Natural killer cell (primary cell): ENCODE measurements at places on chromosomes 5 and 9. TPM values are rescaled to one million over a fixed set of nuclear protein-coding genes. Genes with fewer than 3 reads are reported as not detected.

DNA sequence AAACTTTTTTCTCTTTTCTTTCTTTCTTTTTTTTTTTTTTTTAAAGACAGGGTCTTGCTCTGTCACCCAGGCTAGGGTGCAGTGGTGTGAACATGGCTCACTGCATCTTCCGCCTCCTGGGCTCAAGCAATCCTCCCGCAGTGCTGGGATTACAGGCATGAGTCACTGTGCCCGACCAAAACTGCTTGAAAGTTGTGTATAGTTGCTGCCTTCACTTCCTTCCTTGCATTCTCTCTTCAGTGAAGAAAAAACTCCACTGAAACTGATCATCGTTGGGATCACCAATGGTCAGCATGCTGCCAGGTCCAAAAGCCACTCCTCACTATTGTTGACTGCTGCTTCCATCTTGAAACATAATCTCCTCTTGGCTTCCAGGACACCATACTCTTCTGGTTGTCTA is 66.6 kb upstream of the CTNNA1 start:
- H3K27me3 ChIP-seq, result peaks cover 18% of the 10 kb centered on the region
- H3K4me3 ChIP-seq, result no peak overlapping the region
- DNase-seq, result no peak
- H3K4me1 ChIP-seq, result no peaks in the 10 kb centered on the region
- H3K27ac ChIP-seq, result no peak overlapping the region

DNA sequence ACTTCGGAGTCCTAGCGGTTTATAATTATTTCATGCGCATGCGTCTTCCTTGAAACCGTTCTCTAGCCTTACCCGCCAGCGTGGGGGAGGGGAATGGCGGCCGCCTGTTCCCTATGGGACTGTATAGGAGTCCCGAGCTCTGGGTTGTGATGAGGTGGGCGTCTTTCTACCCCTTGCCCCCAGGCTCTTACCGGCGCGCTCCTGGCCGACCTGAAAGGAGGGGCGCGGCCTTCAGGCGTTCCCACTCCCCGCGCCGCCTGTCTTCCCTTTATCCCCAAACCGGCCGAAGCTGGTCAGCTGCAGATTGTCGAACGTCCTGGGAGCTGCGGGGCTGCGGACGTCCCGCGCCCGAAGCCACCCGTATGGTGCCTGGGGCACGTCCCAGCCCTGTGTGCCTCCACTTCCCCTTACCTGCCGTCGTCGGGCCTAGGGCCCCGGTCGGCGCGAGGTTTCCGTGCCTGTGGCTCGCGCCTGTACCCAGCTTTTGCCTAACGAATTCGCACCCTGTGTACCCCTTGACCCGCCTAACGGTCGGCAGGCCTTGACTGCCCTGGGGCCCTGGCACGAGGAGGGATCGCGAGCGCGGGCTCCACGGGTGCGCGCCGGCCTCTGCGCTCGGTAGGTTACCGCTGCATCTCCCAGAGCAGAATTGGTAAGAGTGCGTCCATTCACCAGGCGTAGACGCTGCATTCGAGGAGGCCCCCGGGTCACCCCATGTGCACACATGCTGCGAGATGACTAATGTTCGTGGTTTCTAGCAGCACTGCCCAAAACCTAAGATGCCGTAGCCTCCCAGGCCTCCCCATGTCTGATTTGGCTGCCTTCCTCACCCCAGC is 653 bp upstream of the HNRNPH1 start:
- no peaks in the 10 kb centered on the region for H3K27me3 ChIP-seq
- peak overlapping the region; percentile 100 for H3K4me3 ChIP-seq
- peak overlapping the region; percentile 98 for H3K27ac ChIP-seq
- H3K36me3 ChIP-seq, result peaks cover 29% of the 10 kb centered on the region
- peaks cover 26% of the 10 kb centered on the region for H3K4me1 ChIP-seq
- DNase-seq, result peak; percentile 61

DNA sequence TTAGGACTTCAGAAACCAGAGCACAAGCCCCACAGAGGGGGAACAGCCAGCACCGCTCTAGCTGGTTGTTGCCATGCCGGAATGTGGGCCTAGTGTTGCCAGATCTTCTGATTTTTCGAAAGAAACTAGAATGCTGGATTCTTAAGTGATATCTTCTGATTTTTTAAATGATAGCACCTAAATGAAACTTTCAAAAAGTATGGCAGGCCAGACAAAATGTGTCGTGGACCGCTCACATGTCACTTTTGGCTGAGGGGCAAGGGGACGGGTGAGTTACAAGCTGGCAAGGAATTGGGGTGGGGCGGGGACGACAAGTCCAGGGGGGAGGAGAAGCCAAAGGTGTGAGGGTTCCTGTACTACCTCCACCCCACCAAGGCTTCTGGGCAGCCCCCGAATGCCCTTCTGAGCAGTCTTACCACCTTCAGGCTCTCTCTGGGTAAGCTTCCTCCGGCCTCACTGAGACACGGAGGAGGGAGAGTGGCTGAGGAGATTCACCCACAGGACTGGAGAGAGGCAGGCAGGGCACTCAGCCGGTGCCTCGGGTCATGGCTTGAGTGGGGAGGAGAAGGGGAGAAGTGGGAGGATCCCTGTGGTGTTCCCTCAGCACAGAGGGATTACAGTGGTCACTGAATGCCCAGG is 10.3 kb downstream of the B4GALT7 start:
- DNase-seq, result no peak
- no peaks in the 10 kb centered on the region for H3K27me3 ChIP-seq
- H3K4me1 ChIP-seq, result peaks cover 4% of the 10 kb centered on the region
- H3K27ac ChIP-seq, result no peak overlapping the region

DNA sequence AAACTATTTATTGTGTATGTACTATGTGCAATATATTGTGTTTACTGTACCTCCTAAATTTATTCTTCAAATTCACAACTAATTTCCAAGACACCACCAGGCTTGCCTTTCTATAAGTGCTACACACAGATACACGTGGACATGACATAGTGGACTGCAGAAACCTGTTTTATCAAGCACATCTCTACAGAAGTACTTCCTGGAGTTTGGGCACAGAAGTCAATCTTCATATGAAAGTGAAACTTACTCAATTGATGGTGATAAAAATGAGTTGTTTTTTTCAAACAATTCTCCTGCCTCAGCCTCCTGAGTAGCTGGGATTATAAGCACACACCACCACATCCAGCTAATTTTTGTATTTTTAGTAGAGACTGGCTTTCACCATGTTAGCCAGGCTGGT is 57.6 kb downstream of the NLN start:
- H3K4me3 ChIP-seq, result no peak overlapping the region
- no peaks in the 10 kb centered on the region for H3K36me3 ChIP-seq
- H3K27me3 ChIP-seq, result no peaks in the 10 kb centered on the region

DNA sequence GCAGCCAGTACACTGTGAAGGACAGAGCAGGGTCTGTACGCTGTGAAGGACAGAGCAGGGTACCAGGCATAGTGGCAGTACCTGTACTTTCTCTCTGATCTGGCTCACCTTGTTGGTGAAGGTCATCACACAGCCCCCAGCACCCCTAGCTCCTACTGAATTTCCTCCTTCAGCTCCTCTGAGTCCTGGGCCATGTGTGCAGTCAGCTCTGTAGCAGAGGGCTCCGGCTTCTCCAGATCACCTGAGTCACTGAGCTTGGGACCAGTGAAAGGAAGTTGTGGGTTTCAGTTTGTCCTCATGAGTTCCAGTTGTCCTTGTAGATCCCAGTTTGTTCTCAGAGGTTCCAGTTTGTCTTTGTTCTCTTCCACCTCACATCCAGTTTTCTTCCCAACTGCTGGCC is 5.5 kb downstream of the NUDT2 start:
- peaks cover 10% of the 10 kb centered on the region for H3K36me3 ChIP-seq
- DNase-seq, result no peak
- no peak overlapping the region for H3K27ac ChIP-seq
- no peaks in the 10 kb centered on the region for H3K27me3 ChIP-seq

Gene PCDHB14
- not detected for total RNA-seq

DNA sequence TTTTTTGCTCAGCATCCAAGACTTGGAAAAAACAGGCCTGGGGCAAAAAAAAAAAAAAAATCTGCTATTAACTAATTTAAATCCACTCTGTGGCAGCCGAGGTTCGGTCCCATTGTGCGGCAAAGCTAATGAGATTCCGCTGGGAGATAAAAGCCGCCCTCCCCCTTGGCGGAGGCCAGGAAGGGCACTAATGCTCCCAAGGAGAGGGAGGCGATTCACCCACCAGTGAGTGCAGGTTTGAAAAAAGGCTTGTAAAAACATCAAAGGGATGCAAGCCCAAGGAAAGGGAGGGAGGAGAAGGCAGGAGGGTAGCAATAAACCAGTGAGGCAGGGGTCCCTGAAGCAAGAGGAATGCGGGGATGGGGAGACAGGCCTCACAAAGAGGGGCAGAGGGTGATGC is 129.5 kb upstream of the RAPGEF1 start:
- no peaks in the 10 kb centered on the region for H3K4me1 ChIP-seq
- H3K4me3 ChIP-seq, result no peak overlapping the region

DNA sequence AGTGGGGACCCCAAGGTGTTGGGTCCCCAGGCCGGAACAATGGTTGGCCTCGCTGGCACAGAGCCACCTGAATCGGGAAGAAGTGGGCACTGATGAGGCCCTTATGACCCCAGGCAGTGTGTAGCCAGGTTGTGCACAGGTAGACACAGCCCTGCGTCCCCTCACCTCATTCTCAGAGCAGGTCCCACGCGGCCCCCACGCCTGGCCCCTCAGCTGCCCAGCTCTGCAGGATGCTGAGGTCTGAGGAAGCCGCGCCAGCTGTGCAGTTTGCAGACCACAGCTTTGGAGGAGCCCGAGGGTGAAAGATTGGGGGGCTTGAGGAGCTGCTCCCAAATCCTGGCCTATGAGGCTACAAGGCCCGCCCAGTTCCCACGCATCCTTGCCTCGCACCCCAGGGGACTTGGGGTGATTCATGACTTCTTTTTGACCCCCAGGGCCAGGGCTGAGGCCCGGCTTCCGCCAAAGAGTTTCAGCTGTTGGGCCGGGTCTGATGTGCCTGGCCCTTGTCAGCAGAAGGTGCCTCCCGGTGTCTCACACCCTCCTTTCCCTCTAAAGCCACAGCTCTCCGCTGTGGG is 87.8 kb upstream of the PHYKPL start:
- no peak overlapping the region for H3K4me3 ChIP-seq
- H3K4me1 ChIP-seq, result no peaks in the 10 kb centered on the region
- H3K27ac ChIP-seq, result no peak overlapping the region
- no peak for DNase-seq

Gene TRUB2
- 11.3 TPM for total RNA-seq

- peaks cover 24% of the 10 kb centered on the region for H3K36me3 ChIP-seq
- H3K4me3 ChIP-seq, result no peak overlapping the region
- H3K4me1 ChIP-seq, result peaks cover 57% of the 10 kb centered on the region
- peak overlapping the region; percentile 10 for H3K27ac ChIP-seq
These were observed 15.4 kb upstream of the CCIN start for GRCh38 chr9:36153746-36154145.

Gene BHMT2
- total RNA-seq, result not detected
